ENCODE measurements at places on chromosomes 4 and X. TPM values are rescaled to one million over a fixed set of nuclear protein-coding genes. Genes with fewer than 3 reads are reported as not detected.

The PALLD gene
- 20.9 TPM for total RNA-seq

The DGKK gene
- not detected for total RNA-seq

The NPFFR2 gene
- not detected for total RNA-seq

The ARSJ gene
- 3.0 TPM for total RNA-seq

The QDPR gene
- total RNA-seq, result 55.5 TPM

The HNRNPD gene
- total RNA-seq, result 27.7 TPM
